ENCODE measurements at places on chromosomes 1 and 21. TPM values are rescaled to one million over a fixed set of nuclear protein-coding genes. Genes with fewer than 3 reads are reported as not detected.

The LCE3E gene
- total RNA-seq, result not detected

The SLC9C2 gene
- under 0.01 TPM for total RNA-seq

The SYNC gene
- 116 TPM for total RNA-seq

The RXRG gene
- not detected for total RNA-seq

The BMP8B gene
- total RNA-seq, result not detected

The ZBTB18 gene
- 8.5 TPM for total RNA-seq

The DCST1 gene
- not detected for total RNA-seq

The FALEC gene
- not detected for total RNA-seq

The LEFTY2 gene
- total RNA-seq, result not detected

The PIGP gene
- total RNA-seq, result 10.6 TPM

The TMCO1 gene
- total RNA-seq, result 119 TPM

The RAB4A gene
- total RNA-seq, result 33.1 TPM

The TLR5 gene
- 1.2 TPM for total RNA-seq

The DIP2A gene
- total RNA-seq, result 30.8 TPM

The BEND5 gene
- total RNA-seq, result 1.0 TPM

The HEYL gene
- total RNA-seq, result under 0.01 TPM

The LCE2B gene
- not detected for total RNA-seq

The OPTC gene
- not detected for total RNA-seq

The KLF17 gene
- 1.4 TPM for total RNA-seq

The COL24A1 gene
- 2.9 TPM for total RNA-seq

The AMY1C gene
- total RNA-seq, result not detected

The LCE6A gene
- total RNA-seq, result not detected

The GREM2 gene
- total RNA-seq, result 5.1 TPM

The LCE1A gene
- not detected for total RNA-seq

The RNASEL gene
- 13.9 TPM for total RNA-seq

The RGS16 gene
- 17.2 TPM for total RNA-seq

The NOS1AP gene
- 0.97 TPM for total RNA-seq

The CACHD1 gene
- total RNA-seq, result 17.1 TPM

The C1QC gene
- not detected for total RNA-seq

The PLXNA2 gene
- total RNA-seq, result 10.6 TPM

The KIF2C gene
- 13.6 TPM for total RNA-seq

The OR2T33 gene
- not detected for total RNA-seq
